ENCODE measurements at places on chromosomes 1 and 21.

DNA sequence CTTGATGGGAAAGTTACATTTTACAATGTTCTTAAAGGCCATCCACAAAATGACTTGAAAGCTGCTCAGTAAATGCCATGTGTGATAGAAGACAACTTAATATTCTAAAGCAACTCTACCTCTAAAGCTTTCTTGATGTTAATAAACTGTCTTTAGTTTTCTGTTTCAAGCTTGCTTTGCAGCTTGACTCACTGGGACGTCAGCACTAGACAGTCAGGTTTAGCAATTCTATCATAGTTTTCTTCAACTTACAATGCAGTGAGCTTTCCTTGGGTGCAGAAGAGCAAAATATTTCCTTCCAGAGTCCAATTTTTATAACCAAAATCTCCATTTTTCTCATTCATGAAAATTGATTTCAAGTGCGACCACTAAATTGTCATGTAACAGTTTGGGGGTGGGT, 273.1 kb downstream of the NTNG1 start:
- no peaks in the 10 kb centered on the region for H3K27me3 ChIP-seq
- H3K27ac ChIP-seq = no peak overlapping the region
- H3K4me1 ChIP-seq = peaks cover 11% of the 10 kb centered on the region
- DNase-seq = peak; percentile 48

DNA sequence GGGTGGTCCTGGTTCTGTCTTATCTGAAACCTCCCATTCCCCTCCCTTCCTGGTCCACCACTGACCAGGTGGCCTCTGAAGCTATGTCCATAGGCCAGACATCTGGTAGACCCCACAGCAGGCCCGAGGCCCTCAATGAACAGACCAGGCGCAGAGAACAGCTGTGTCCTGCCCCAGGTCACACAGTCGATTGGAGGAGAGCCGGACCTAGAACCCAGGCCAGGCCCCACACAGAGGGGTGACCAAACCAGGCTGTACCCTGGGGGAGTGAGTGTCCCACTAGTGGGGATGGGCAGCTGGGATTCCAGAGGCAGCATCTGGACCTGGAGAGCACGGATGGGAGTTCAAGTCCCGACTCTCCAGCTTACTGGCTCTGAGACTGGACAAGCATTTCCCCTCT, 29.2 kb downstream of the RNU1-1 start:
- no peak overlapping the region for H3K4me3 ChIP-seq
- H3K4me1 ChIP-seq = no peaks in the 10 kb centered on the region
- H3K27me3 ChIP-seq = no peaks in the 10 kb centered on the region
- no peaks in the 10 kb centered on the region for H3K36me3 ChIP-seq
- no peak for DNase-seq

GRCh38 chr1:24965571-24965930, 35.5 kb upstream of the RUNX3 start:
- H3K36me3 ChIP-seq = no peaks in the 10 kb centered on the region
- H3K27ac ChIP-seq = no peak overlapping the region
- peaks cover 5% of the 10 kb centered on the region for H3K4me1 ChIP-seq
- no peaks in the 10 kb centered on the region for H3K27me3 ChIP-seq
- DNase-seq = no peak

GRCh38 chr1:235045921-235046601, 82.6 kb downstream of the TOMM20 start:
- no peak for DNase-seq
- no peak overlapping the region for H3K4me3 ChIP-seq
- no peaks in the 10 kb centered on the region for H3K36me3 ChIP-seq

DNA sequence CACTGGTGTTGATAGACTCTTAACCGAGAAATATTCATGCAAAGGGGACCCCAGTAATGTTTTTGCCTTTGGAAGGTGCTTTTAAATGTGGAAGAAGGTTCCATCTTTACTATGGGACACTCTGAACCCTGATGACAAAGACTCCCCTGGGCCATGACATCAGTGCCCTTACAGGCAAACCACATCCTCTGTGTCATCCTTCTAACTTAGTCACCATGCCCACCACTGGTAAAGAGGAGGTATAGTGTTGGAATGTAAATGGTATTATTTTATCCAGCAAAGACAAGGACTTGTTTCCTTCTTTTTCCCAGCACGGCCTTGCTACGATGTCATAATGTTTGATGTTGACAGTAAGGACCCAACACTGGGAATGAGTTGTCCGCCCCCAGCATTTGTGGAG, 12.6 kb downstream of the METTL13 start:
- H3K4me1 ChIP-seq = peaks cover 18% of the 10 kb centered on the region
- DNase-seq = peak; percentile 95
- no peak overlapping the region for H3K4me3 ChIP-seq
- peaks cover 87% of the 10 kb centered on the region for H3K36me3 ChIP-seq
- H3K27ac ChIP-seq = peak overlapping the region; percentile 58

- H3K4me3 ChIP-seq = no peak overlapping the region
- no peaks in the 10 kb centered on the region for H3K4me1 ChIP-seq
- no peaks in the 10 kb centered on the region for H3K27me3 ChIP-seq
These were observed 83.5 kb upstream of the GADD45A start for GRCh38 chr1:67601539-67601938.

DNA sequence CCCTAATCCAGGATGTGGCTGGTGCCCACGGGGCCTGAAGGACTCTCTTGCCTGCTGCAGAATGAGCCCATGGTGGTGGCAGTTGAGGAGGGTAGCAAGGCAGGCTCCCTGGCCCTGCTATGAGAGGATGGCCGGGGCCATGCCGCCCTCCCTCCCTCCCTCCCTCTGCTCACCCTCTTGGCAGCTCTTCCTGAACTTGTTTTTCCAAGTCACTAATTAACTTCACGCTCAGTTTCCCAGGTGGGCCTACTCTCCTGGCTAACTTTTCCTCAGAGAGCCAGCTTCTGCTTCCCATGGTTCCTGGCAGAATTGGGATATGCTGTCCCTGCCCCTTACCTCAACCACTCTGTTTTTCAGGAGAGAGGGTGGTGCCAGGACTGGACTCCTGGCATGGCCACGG, 10.2 kb downstream of the KCNC4 start:
- no peak overlapping the region for H3K4me3 ChIP-seq
- H3K4me1 ChIP-seq = no peaks in the 10 kb centered on the region
- no peaks in the 10 kb centered on the region for H3K27me3 ChIP-seq
- no peaks in the 10 kb centered on the region for H3K36me3 ChIP-seq
- no peak for DNase-seq
- H3K27ac ChIP-seq = no peak overlapping the region

DNA sequence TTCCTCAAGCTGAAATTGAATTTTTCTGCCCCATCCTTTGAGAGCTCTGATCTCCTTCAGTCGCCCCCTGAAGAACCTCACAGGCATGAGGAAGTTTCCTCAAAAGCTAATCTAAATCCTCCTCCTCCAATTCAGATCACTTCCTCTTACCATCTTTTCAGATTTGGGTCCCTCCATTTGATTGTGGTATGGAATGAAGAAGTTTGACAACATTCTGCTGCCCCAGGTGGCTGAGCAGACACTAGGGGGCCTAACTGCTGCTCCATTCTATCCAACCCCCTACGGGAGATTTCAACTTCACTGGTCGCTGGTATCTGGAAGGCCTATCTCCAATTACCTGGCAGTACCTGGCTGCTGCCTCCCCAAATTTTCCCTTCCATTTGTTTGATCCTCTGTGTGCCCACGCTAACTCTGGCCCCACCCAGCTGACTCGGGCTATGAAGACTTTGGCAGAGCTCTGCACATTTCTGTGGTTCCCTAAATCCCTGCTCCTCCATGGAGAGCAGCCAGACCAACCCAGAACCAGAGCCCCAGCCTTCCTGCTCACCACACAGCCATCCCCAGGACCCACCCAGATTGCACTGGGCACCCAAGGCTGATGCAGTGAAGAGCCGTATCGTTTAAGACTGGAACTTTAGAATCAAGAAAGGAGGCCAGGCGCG, 7.8 kb downstream of the IRF6 start:
- no peak overlapping the region for H3K4me3 ChIP-seq
- H3K27me3 ChIP-seq = no peaks in the 10 kb centered on the region
- H3K36me3 ChIP-seq = peaks cover 54% of the 10 kb centered on the region
- DNase-seq = peak; percentile 25
- no peak overlapping the region for H3K27ac ChIP-seq
- no peaks in the 10 kb centered on the region for H3K4me1 ChIP-seq

DNA sequence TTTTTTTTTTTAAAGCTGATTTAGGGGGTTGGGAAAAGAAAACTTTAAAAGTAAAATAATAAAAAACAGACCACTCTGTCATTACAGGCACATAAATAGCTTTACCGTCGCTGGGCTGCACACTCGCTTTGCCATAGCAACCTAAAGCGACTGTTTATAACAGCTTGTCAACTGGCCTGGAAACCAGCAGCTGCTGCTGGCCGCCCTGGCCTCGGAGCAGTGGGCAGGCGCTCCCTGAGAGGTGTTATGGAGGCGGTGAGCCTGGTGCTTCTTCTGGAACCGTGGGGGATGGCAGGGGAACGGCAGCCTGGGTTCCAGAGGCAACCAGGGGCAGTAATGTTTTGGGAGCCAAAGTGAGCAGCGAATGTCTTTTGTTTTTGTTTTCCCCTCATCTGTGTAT, 45.7 kb downstream of the ATP2B4 start:
- H3K27me3 ChIP-seq = no peaks in the 10 kb centered on the region
- no peak for DNase-seq
- H3K4me1 ChIP-seq = peaks cover 46% of the 10 kb centered on the region
- 0 out of 2 replicates have a peak overlapping the region, but pooled peaks have one; percentile 87 for H3K27ac ChIP-seq

GRCh38 chr1:198253259-198253658, 96.5 kb downstream of the NEK7 start:
- no peak overlapping the region for H3K4me3 ChIP-seq
- no peaks in the 10 kb centered on the region for H3K36me3 ChIP-seq
- H3K4me1 ChIP-seq = peaks cover 20% of the 10 kb centered on the region
- H3K27me3 ChIP-seq = no peaks in the 10 kb centered on the region

GRCh38 chr1:33322870-33323585, 2.1 kb upstream of the A3GALT2 start:
- H3K36me3 ChIP-seq = peaks cover 54% of the 10 kb centered on the region
- H3K27me3 ChIP-seq = no peaks in the 10 kb centered on the region
- H3K27ac ChIP-seq = no peak overlapping the region
- peaks cover 13% of the 10 kb centered on the region for H3K4me1 ChIP-seq
- no peak overlapping the region for H3K4me3 ChIP-seq

DNA sequence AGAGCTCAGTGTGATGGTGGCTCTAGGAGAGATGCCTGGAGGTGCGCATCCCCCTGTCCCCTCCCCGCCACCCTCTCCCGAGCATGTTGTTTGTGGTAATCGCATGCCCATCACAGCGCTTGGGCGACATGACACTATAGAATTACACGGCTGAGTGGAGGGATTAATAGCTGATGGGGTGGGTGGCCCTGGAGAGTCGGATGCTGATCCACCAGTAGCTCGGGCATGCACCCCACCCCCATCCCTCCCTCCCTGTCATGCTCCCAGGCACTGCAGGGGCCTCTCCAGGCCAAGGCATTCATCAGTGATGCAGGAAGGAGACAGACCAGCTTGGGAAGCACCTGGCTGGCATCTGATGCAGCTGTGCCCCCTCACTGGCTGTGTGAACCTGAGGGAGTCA, 159.0 kb upstream of the IGSF21 start:
- H3K27ac ChIP-seq = no peak overlapping the region
- no peaks in the 10 kb centered on the region for H3K36me3 ChIP-seq
- no peak for DNase-seq
- no peaks in the 10 kb centered on the region for H3K4me1 ChIP-seq
- no peak overlapping the region for H3K4me3 ChIP-seq
- H3K27me3 ChIP-seq = peaks cover 47% of the 10 kb centered on the region

Data from PC-3 (cell line).